ENCODE measurements at places on chromosomes 5 and 9. TPM values are rescaled to one million over a fixed set of nuclear protein-coding genes. Genes with fewer than 3 reads are reported as not detected.

DNA sequence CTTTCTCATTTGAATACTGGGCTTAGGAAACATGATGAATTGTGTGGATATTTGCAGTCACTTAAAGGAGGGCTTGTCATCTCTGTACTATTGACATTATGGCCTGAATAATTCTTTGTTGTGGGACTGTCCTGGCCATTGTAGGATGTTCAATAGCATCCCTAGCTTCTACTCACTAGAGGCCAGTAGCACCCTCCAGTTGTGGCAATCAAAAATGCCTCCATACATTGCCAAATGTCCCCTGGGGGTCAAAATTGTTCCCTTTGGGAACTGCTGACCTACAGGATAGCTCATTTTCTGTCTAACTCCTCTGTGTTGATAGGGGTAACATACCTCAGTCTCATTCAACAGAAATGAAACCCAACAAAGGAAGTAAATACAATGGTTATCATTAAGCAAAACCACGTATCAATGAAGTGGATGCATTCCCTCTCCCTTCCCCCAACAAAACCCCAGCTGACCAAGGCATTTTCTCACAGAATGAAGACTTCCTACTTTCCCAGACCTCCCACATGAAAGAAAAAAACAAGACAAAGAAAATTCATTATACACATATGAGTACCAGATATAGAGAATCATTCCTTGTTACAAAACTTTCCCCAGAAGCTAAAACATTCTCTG lies 18.1 kb downstream of the FYB1 start:
- no peak for DNase-seq

GRCh38 chr5:162434281-162434680 lies 366.7 kb downstream of the GABRG2 start:
- no peak for DNase-seq

DNA sequence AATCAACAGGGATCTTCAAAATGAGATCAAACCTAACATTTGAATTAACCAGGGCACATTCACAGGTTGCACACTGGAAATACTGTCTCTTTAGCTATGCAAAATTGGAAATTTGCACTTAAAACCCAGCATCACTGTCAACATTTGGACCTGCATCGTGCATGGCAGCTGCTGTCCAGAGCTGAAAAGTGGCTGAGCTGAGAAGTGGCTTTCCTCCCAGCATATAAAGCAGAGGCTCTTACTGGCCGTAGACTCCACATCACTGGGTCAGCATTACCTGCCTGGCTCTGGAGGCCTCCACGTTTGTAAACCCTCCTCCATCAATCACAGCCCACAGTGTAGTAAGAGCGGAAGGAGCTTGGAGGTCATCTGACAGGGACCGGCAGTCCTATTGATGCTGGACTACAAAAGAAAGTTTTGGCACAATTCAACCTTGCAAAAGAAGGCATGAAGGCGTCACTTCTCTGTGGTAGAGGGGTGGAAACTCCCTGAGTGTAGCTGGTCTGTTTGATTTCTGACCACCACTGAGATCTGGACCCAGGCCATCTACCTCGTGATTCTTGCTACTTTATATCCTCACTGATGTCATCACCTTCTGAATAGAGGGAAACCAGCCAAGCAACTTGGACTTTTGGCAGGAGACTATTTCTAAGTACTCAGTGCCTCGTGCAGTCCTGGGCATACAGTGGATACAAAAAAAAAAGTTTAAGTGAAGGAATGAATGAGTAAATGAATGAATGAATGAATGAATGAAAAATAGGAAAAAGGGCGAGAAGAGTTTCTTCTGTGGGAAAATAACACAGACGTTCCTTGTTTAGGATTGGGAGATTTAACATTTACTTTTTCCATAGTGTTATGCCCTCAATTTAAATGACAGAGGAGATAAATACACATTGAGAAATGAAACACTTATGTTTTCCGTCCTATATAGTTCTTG lies 14.8 kb downstream of the RASEF start:
- DNase-seq, result no peak

DNA sequence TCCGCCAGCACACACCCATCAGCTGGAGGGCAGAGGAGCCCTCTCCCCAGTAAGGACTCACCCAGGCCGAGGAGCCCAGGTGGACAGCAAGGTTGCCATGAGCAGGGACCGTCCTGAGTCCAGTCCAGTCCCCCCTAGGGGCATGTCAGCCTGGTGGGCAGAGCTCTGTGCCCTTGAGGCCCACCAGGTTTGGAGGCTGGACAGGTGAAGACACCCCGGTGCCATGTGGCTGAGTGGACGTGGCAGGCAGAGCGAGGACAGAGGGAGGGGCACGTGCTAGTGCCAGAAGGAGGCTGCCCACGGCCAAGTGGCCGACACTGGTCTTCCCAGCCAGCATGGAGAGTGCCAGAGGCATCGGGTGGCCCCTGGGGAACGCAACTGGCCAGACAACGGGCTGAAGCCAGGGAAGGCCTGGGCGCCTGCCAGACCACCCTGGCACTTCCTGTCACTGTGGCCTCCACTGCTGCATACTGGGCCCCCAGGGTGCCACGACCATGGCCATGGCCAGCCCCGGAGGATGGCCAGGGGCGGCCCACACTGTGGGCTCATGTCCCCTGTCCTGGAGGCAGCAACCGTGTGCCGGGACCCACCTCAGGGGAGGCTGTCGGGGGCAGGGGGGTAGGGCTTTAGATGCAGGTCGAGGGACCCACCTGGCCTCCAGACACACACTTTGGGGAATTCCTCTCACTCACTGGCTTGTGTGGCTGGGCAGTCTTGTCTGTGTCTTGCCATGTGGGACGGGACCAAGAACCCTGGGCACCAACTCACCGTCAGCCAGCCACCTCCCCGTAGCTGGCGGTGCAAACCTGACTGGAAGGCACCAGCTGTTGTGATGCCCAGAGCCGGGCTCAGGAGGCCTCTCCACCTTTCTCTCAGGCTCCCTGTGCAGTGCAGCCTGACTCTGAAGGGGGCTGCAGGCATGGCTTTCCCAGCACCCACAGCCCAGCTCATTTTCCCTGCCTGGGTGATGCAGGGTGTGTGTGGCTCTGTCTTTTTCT lies 42.3 kb upstream of the LPCAT1 start:
- no peak for DNase-seq

- DNase-seq, result no peak
These were observed 118.7 kb downstream of the TTLL11 start for GRCh38 chr9:121974421-121974820.

DNA sequence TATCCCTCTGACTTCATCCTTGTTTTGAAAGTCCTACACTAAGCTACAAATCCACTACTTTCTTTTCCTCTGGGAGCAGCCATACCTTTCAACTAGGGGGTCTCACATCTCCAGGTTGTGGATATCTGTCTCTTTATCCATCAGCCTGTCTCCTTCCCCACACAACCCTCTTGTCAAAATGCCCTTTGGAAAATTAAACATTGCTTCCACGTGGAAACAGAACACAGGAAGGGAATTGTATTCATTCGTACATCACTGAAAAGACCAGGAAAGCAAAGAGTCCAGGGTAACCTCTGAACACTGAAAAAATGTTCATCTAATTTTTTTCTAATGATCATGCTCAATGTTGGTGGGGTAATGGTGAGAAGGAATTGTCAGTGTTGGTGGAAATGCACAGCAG lies 203.6 kb downstream of the NR3C1 start:
- DNase-seq, result no peak

DNA sequence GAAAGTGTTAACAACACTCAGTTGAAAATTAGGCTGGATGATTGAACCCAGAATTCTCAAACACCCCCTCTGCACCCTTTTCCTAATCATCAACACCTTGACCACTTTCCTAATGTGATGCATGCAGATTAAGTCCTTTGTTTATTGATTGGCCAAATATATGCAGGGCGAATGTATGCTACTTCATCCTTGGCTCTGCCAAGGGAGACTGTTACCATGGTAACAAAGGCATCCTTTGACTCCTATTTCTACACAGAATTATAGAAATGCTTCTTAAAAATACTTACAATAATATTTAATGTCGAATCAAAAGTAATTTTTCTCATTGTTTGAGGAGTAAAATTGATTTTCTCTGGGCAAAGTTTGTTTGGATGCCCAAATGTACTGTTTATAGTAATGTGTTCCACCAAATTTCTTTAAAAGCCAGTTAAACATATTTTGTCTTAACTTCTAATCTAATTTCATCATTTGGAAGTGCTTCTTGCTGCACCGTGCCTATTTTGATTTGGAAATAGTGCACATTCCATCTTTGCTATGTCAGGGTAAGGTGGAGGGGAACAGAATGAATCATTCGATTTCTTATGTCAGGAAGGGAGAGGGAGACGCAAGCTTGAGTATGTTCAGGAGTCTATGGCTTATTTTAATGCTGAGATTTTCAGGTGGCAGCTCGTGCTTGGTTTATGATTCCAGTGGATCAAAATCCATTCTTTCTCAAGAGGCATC lies 1384.3 kb upstream of the WWC1 start:
- DNase-seq, result no peak

Gene LIX1
- not detected for total RNA-seq

DNA sequence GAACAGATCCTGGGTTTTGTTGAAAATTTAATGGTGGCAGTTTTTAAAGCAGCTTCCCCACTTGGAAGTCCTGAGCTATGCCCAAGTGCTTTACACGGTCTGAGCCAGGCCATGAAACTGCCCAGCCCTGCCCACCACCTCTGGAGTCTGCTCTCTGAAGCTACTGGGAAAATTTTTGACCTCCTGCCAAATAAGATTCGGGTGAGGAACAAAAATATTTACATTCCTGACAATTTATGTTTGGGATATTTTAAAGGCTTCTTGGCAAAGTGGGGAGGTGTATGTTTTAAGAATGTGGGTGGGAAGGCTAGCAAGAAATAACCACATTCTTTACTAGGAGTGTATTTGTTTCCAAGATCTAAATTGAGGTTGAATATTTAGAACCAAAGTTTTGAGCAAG lies 50.0 kb downstream of the HACD4 start:
- no peak for DNase-seq

- peak; percentile 49 for DNase-seq
These were observed 7.3 kb downstream of the GBA2 start for GRCh38 chr9:35741740-35742139.

Gene KCTD16
- total RNA-seq, result 0.53 TPM

Gene SARDH
- 6.0 TPM for total RNA-seq

- DNase-seq, result no peak
These were observed 4.6 kb upstream of the CDC37L1 start for GRCh38 chr9:4674783-4675182.

- no peak for DNase-seq
These were observed 37.6 kb upstream of the GGTA1 start for GRCh38 chr9:121537283-121537682.

Data from sciatic nerve (tissue), 2 donors.